ENCODE measurements at places on chromosomes 11 and 22.

GRCh38 chr22:22552630-22553029 lies 6.4 kb downstream of the PRAME start:
- no peak for DNase-seq

GRCh38 chr22:42985531-42985905 lies 29.4 kb downstream of the PACSIN2 start:
- DNase-seq: no peak

- DNase-seq: no peak
These were observed 13.7 kb upstream of the IGSF22 start for GRCh38 chr11:18739685-18740084.

DNA sequence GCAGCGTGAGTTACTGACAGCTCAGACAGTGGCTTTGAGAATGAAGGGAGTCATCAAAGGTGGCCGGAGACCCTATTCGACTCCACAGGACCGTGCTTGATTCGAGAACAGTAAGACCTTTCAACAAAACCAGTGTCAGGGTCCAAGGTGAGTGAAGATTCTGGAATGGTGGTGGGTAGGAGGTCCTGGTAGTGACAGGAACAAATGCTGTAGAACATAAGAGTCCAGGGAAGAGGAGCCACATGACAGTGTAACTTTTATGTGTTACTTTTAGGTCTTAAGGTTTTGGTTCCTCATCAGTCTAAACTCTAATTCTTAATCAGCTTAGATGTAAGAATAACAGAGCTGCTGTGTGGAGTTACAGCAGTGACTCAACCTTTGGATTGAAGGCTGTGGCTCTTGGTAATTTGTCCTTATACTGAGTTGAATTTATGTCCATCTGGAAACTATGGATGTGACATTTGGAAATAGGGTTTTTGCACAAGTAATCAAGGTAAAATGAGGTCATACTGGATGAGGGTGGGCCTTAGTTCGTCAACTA lies 1.8 kb downstream of the TBC1D22A start:
- DNase-seq: no peak

GRCh38 chr22:43707648-43708047 lies 104.5 kb downstream of the EFCAB6 start:
- DNase-seq: no peak

DNA sequence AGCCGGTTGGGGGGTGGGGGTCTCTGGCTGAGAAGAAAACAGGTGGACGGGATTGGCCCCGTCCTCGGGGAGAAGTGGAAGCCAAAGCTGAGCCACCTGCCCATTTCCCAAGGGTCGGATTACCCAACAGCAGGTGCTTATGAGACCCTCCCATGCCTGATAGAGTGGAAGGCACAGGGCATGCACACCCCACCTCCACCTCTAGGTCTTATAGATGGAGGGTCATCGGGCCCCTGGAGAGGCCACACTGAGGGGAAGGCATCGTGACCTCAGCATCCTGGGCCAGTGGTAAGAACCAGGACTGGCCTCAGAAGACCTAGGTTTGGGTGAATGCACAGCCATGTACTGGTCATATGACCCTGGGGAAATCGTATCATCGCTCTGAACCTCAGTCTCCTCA lies 85.9 kb downstream of the BUD13 start:
- DNase-seq: no peak

DNA sequence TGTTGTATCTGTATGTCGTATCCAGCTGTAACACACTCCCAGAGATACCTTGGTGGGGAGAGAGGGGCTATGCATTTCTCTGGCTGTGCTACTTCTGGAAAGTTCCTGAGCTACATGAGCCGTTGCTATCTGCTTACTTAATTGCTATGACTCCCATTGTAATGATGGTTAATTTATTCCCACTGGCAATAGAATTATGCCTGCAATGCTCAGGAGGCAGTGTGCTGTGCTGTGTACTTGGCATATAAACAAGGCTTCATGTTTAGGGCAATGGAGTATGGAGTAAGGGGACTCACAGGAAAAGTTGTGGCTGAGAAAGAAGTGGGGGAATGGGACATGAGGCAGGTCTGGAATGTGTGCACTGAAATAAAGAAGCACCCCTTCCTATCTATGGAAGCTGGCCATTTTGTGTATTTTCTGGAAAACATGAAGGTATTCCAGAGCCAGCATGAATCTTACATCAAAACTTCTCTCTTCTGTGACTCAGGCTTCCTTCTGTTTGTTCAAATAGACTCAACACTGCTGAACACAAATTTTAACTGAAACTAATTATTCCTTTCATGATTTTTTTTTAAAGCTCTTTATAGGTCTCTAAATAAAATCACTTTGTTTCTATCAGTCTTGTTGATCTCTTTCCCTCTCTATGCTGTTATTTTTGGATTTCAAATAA lies 40.6 kb downstream of the CD44 start:
- no peak for DNase-seq

- no peak for DNase-seq
These were observed 5.9 kb downstream of the TSPAN32 start for GRCh38 chr11:2307501-2308331.

GRCh38 chr11:13769188-13769587 lies 100.7 kb downstream of the FAR1 start:
- no peak for DNase-seq

- DNase-seq: no peak
These were observed 200.5 kb upstream of the CHORDC1 start for GRCh38 chr11:90423378-90423777.

GRCh38 chr11:71173709-71174108 lies 78.7 kb downstream of the SHANK2 start:
- DNase-seq: no peak

DNA sequence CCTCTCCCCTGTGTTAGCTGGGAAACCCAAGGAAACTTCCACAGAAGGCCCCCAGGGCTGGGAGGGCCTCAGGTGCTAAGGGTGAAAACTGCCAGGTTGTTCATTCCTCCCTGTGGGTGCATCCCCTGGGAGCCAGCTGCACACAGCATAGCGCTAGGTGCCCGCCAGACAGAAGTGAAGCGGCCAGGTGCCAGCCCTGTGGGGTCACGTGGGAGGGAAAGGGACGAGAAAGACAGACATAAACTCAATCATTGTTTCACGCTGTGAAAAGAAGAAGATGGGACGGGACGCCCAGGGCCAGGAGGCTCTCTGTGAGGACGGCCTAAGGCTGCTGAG lies 31.6 kb upstream of the HMOX1 start:
- DNase-seq: no peak

DNA sequence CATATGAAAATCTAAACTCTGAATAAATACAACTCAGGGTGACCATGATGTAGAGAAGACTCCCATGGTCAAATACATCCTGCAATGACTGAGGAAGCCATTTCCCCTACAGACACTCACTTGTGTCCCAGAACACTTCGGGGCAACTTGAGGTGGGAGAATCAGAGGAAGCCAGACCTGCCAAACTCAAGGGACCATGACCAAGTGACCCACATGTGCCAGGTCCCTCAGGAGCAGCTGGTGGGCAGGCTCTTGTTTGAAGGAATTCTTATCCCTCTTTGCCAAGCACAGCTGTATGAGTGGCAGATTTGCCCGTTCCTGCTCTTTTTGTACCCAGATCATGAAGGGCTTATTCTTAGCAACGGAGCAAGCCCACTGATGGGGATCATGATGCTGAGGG lies 17.8 kb downstream of the SPATA19 start:
- no peak for DNase-seq

DNA sequence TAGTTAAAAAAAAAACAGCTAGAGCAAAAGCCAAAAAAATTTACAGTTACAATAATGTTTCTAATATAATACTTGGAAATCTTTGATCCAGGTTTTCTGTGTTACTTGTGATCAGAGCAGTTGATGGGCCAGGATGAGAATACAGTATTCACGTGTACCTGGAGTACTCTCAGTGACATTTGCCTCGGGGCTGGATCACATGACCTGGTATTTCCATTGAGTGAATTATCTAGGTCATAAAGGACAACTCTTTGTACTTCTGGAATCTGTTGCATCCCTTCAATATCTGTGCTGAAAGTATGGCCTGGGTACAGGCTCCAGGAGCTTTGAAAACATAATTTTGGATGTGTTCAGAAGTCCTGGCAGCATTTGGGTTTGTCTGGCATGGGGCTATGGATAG lies 93.5 kb downstream of the GRAMD1B start:
- DNase-seq: no peak

DNA sequence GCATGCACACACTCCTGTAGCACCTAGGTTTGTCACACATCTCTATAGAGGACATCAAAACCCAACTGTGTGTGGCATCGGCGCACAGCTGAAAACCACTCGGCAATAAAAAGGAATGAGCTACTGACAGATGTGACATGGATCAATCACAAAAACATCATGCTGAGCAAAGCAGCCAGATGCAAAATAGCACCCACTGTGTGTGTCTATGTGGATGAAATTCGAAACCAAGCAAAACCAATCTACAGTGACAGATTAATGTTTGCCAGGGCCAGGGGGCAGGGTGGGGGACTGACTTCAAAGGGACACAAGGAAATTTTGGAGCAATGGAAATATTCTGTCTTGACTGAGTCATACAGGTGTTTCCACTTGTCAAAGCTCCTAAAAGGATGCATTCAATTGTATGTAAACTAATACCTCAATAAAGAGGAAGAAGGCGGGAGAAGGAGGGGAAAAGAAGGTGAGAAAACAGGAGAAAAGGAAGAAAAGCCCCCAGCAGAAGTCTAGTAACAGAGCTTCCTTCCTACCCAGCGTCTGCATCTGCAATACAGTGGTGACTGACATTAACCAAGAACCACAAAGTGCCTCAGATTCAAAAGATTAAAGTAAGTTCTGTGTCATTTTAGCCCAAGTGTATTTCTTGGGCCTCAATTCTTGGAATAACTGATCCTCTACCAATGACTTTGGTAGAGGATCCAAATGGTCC lies 49.8 kb downstream of the PACSIN2 start:
- DNase-seq: peak; percentile 58

GRCh38 chr11:19988598-19988997 lies 171.7 kb downstream of the DBX1 start:
- no peak for DNase-seq

- DNase-seq: no peak
These were observed 12.1 kb downstream of the DUSP18 start for GRCh38 chr22:30655532-30655931.

DNA sequence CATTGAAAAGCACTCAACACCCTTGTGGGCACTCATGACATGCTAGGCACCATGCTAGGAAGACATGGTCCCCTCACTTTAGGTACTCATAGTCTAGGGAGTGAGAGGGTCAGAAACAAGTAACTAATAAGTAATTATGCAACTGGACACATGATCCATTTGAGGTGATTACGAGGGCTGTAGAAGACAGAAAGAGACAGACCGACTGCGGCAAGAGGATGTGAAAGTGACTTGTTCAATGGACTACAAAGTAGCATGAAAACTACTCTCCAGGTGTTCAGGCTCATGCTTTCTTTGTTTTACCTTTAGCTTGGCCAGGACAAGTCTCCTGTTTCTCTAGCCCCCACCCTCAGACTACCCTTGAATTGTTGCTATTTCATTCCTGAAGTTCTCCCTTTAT lies 310.8 kb upstream of the SORL1-AS1 start:
- no peak for DNase-seq

DNA sequence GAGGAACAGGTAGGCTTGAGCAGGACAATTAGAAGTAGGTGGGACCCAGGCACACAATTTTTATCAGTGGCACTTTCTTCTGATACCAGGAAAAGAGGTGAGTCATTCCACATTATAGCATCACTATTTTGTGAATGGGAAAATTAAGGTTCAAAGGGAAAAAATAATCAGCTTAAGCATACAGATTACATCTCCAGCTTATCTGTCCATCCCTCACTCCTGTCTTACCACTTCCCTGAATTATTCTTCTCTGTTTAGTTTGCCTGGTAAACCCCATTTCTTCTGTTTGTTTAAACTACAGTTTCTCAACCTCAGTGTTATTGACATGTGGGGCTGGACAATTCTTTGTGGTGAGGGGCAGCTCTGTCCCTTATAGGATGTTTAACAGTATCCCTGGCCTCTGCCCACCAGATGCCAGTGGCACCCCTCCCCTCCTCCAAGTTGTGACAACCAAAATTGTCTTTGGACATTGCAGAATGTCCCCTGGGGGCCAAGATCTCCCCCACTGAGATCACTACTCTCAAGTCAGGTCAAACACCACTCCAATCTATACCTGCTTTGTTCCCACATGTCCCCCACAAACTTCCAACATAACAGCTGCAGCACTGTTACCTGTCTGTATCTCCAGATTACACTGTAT lies 8.5 kb upstream of the XBP1 start:
- DNase-seq: no peak

GRCh38 chr11:114892381-114893197 lies 214.3 kb downstream of the NXPE2 start:
- peak; percentile 10 for DNase-seq

DNA sequence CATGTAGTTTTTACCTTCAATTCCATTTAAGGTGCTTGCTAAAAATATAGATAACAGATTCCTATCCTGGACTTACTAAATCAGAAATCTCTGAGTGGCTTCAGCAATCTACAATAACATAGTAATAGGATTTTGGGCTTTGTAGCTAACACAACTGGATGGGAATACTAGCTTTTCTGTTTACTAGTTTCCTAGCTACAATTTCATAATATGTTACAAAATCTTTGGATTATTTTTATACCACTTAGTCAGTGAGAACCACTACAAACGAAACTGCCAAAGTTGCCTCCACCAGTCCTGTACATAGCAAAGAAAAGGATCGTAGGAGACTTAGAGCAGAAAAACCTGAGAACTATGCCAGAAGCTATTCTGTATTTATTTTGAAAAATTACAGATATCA lies 87.7 kb upstream of the ANO3 start:
- no peak for DNase-seq

DNA sequence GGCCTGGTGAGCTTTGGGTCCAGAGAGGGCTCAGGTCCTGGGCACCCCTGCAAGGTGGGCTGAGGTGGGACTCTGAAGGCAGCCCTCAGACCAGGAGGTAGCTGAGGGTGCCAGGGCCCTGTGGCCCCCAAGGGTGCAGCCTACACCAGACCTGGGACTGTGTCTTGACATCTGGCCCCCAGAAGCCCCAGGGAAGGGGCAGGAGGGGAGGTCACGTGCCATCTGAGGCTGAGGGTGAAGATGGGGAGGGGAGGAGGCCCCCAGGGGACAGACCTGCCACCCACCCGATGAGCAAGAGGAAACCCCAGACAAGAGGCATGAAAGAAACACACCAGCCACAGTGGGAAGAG lies 520.2 kb downstream of the BRD1 start:
- DNase-seq: no peak
